ENCODE measurements at places on chromosomes 7 and 10.

DNA sequence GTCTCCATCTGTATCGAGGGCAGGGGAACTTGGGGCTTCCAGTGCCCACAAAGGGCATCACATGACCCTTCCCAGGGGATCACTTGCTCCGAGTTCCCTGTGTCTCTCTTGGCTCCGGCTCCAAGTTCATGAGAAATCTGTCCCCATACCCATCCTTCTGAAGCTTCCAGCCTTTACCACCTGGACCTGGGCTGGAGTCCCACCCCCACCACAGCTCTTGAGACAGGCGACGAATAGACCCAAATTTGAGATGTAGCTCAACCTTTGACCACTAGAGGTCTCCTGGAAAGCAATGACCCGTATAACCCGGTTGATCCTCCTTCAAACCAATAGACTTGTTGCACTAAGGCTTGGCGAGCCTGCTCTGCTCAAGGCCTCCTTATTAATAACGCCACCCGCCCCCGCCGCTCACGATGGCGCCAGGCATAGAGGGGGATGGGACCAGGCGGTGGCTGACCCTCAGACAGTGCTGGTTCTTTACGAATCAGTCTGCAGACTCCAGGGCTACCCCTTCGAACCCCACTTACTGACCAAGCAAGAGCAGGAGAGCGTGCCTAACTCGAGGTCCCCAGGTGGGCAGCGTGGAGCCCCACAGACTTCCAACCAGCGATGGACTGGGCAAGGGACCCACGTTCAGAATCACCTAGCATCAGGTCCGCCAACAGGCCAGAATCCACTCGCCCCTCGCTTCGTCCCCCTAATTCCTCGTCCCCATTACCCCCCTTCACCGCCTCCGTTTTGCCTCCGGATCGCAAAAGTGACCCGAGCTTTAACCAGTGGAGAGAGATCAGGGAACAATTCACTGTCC lies 4.4 kb upstream of the ARID5B start:
- peak; percentile 5 for DNase-seq

DNA sequence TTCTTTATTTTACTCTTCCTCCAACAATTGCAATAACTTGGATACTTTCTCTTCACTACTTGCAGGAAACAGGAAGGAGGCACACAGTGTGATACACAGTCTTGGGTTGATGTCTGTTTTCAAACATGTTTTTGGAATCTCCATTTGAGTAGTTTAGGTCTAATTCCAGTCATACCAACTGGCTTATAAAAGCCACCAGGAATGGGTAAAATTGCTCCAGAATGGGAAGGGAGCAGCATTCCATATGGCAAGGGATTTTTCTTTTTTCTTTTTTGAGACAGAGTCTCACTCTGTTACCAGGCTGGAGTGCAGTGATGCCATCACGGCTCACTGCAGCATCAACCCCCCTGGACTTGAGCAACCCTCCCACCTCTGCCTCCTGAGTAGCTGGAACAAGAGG lies 545.1 kb upstream of the GALNT17 start:
- DNase-seq: no peak

DNA sequence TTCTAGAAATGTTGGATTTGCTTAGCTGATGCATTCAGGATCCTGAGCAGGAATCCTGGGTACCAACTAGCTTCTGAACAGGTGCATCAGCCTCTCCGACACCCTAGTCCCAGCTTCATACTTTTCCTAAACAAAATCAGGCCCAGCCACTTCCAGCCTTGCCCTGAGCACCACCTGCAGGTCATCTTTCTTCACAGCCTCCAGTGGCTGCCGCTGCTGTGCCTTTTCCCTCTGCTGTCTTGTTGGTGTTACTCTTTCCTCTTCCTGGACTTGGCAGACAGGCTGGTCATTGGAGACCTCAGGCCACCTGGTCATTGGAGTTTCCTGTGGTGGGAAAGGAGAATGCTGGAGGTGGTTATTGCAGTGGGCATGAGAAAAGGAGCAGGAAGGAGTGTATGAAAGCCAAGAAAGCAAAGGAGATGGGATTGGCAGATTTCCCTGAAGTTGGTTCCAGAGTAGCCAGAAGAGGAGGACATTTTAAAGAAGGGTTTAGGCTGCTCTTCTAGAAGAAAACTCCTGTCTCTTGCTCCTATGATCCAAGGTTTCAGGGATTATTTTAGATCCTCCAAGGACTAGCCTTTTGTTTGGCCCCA lies 48.2 kb upstream of the NFKB2 start:
- peak; percentile 4 for DNase-seq

GRCh38 chr10:92024700-92025099 lies 101.1 kb downstream of the BTAF1 start:
- DNase-seq: no peak

DNA sequence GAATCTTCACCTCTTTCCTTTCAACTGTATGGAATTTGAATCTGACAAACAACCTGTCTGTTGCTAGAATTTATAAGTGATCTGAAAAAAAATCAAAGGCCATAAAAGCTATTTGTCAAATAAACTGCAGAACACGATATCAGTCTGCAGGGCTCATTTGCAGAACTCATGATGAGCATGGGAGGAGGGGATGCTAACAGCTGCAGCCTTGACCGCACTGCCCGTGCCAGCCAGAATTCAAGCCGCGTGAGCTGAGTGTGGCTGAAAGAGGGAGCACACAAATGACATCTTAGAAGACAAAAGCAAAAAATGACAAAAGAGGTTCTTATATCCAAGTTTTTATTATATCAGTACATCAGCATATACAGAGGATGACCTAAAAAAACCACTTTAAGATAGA lies 15.7 kb downstream of the LRRTM3 start:
- no peak for DNase-seq

DNA sequence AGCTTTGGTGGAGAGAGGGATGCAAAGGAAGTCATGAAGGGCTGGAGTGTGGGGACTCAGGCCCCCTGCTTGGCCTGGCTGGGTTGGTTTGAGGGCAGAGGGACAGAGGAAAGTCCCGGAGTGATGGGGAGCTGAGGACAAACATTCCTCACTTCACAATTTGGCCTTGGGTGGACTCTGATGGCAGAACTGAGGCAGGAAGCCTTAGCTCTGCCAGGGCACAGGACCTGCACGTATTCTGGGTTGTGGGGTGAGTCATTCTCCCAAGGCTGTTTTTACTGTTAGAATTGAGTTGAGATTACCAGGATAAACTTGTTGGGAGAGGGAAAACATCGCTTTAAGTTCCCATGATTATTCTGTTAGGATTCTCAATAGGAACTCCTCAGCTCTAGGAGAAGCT lies 2.6 kb downstream of the GOLGA7B start:
- DNase-seq: no peak

DNA sequence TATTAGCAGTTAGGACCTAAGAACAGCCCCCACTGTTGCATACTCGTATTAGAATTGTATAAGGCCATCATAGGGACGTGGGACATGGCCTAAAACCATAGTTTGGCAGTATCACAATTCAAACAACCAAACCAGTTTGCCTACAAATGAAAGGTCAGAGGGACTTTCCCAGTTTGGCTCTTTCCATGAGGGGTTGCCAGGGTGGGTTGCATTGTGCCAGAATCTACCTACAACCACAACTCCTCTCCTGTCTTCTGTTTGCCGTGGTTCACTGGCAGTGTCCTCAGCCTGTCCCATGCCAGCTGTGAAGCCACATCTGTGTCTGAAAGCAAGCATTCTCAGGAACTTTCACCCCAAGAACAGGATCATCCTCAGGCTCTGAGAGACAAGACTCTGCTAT lies 44.5 kb downstream of the PIK3AP1 start:
- no peak for DNase-seq

DNA sequence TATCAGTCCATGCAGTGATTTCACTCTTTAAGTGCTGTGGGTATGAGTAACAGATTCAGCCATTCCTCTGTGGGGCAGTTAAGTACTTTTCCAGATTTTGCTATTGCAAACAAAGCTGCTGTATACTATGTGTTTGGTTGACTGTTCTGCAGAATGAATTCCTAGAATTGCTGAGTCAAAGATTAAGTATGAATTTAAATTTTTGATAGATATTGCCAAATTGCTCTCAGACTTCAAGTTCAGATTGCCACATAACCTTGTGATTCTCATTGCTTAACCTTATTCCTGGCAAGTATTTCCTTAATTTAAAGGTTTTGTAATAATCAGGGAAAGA lies 21.6 kb upstream of the SAR1A start:
- no peak for DNase-seq

DNA sequence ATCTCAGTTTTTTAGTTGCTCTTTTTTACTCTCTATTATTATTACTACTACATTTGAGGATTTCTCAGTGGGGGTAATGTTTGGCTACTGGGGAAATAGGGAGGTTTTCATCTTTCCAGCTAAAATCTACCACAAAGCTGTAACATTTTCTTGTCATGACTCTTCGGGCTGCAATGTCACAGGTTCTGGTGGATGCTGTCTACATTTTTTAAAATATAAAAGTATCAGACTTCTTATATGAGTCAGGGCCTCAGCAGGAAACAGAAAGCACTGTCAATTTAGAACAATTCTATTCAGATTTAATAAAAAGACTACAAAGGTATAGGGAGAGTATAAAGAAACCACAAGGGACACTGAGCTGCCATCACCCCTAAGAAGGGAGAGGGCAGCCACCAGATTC lies 61.6 kb downstream of the DNAJC12 start:
- no peak for DNase-seq

DNA sequence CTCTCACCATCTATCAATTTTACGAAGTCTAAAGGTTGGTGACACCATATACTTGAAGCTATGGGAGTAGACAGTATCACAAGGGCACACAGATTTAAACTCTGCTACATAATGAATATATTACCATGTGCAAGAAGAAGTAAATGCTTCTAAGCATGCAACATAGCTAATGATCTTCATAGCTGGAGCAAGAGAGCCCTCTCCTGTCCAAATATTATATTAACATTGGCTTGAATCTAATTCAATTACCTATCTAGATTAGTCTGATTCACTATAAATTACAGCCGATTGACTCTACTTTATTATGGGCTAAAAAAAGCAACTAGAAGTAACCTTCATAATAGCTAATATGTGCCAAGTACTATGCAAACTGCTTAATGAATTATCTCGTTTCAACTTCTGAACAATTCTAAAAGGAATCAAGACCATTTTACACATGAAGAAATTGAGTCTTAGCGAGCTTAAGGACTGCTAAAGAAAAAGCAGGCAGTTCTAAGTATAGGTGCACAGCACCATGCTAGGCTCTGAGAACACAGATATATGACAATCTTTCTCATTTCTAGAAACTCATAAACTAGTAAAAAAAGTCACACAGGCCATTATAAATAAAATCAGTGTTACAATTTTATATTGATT lies 21.9 kb downstream of the FRA10AC1 start:
- DNase-seq: peak; percentile 87

- no peak for DNase-seq
Observed at GRCh38 chr7:124444696-124445480, 320.7 kb downstream of the GPR37 start.

DNA sequence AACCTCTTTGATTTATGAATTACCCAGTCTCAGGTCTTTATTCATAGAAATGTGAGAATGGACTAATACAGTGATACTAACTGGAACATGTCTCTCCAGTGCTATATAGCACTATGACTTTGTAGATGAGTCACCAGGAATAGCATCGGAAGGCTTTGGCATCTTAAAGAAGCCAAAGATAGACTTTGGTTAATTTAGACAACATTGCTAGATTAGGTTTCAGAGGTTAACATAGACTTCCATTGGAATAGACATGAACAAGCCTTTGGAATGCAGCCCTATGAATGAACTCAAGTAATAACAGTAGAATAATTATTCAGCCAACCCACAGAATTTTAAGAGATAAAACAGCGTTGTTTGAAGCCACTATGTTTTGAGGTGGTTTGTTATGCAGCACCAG lies 169.2 kb downstream of the HGF start:
- no peak for DNase-seq

- no peak for DNase-seq
Observed at GRCh38 chr7:45593121-45593541, 19.0 kb downstream of the ADCY1 start.

DNA sequence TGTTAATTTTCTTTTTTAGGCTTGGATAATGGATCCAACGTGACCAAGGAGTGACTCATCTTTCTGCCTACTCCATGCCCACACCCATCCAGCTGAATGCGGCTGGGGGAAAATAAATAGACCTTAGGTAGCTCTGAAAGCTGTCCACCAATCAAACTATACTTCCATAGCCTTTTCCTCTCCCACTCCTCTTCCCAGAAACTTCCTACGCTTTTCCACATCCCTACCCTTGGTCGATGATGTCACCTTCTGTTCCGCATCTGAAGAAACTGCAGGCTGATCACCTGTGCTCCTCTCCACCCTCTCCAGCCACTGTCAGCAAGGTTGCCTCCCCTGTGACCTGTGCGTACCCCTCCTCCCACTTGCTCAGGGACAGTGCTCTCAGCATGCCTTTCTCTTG lies 359.8 kb upstream of the KLF6 start:
- DNase-seq: no peak

DNA sequence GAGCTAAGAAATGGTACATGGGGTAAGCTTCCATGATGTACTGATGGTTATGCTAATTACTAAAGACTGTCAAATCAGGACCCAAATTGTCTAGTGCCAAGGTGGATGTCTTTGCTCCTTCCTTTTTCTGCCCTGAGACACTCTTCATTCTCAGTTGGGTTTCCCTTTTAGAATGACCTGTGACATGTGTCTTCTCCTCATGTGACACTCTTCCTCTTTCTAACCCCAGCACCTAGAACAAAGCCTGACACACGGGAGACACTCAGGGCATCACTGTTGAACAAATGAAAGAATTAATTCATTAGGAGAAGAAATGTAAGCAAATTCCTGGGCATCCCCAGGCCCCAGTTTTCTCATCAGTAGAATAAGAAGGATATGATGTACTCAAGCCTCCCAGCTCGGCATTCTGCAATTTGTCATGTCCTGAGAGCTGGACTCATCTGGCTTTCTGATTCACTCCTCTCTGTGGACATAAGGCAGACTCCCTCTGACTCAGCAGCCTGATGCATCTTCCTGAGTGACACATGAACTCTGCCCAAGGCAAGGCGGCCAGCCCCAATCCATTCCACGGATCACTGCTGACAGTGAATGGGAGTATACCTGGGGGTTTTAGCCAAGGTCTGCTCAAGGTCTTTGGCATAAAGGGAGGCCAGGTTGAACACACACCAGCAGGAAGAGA lies 473.8 kb downstream of the KCNMA1 start:
- DNase-seq: no peak

DNA sequence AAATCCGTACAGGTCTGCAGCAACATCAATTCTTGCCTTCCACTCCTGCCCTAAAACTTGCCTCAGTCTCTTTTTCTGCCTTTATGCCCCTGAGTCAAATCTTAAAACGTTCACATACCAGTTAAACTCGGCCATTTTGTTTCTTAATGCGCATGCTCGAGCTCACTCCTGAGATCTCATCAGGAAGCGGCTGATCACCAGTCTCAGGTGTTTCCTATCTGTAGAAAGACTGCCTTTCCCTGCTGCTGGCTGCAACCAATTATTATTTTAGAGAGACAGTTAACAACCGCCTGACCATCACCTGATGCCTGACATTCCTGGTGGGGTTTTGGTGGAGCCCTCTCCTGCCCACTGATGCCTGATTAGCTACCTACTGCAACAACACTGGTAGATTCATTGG lies 70.2 kb upstream of the TMEM140 start:
- DNase-seq: no peak

All from NCI-H1694 (cell line).